ENCODE measurements at places on chromosomes 16 and 17. TPM values are rescaled to one million over a fixed set of nuclear protein-coding genes. Genes with fewer than 3 reads are reported as not detected.

KCTD19 gene
- total RNA-seq = not detected

DRC7 gene
- total RNA-seq = not detected

C17orf78 gene
- not detected for total RNA-seq

NACA2 gene
- total RNA-seq = not detected

SLC38A8 gene
- total RNA-seq = not detected

- H3K36me3 ChIP-seq = no peaks in the 10 kb centered on the region
- no peak for DNase-seq
- no peaks in the 10 kb centered on the region for H3K4me1 ChIP-seq
- H3K27ac ChIP-seq = no peak overlapping the region
- H3K4me3 ChIP-seq = no peak overlapping the region
Observed at GRCh38 chr16:30820952-30821421, 34.0 kb upstream of the ZNF629 start.

GRCh38 chr17:66978514-66979061 is 14.1 kb downstream of the CACNG4 start:
- H3K4me3 ChIP-seq = no peak overlapping the region
- no peak overlapping the region for H3K27ac ChIP-seq
- H3K27me3 ChIP-seq = peaks cover 28% of the 10 kb centered on the region
- H3K4me1 ChIP-seq = no peaks in the 10 kb centered on the region
- no peak for DNase-seq
- no peaks in the 10 kb centered on the region for H3K36me3 ChIP-seq

GRCh38 chr16:73113336-73113735 is 65.4 kb upstream of the ZFHX3 start:
- H3K4me1 ChIP-seq = no peaks in the 10 kb centered on the region
- H3K27me3 ChIP-seq = no peaks in the 10 kb centered on the region
- no peak overlapping the region for H3K4me3 ChIP-seq
- no peak for DNase-seq

DNA sequence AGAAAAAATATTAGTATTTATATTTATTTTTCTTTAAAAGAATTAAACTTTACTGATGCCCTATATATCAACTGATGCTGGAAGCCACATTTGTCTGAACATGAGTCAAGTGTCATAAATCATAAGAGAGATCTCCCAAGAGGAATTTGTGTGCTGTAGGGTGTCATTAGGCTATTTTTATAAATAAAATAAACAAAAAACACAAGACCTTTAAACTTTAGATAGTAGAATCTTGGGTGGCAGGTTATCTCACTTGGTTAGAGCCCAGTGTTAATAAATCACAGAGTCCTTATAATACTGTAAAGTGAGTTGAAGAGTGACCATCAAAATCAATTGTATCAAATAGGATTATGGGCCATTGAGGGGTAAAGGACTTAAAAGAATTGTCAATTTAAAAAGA is 21.3 kb upstream of the CPD start:
- no peak overlapping the region for H3K27ac ChIP-seq
- H3K36me3 ChIP-seq = peaks cover 4% of the 10 kb centered on the region
- H3K27me3 ChIP-seq = no peaks in the 10 kb centered on the region
- no peak for DNase-seq
- H3K4me1 ChIP-seq = peaks cover 5% of the 10 kb centered on the region

DNA sequence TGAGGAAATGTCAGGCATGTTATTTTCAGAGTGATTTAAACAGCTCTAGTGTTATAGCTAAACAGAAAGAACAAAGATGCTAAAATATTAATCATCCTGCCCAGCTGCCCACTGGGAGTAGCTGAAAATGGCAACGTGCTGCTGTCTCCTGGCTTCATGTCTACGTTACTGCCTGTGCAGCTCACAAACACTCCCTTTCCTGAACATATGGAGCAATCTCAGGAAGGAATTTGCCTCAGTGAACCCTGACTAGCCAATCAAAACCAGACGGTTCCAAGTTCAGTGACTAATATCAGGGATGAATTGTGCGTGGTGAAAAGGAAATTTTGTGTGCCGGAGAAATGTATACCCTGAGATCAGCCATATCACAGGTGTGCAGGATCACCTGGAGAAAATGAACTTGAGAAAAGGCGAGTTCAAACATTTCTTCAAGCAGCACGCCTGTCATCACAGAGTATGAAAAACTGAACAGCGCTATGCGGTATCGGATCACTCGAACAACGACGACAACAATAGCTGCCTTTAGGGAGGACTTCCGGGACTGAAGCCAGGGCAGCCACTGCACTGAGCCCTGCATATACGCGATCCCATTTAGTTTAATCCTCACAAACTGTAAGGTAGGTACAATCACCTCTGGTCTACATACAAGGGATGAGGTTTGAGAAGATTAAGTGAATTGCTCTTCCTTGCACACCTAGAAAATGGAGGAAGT is 110.3 kb downstream of the STX8 start:
- DNase-seq = no peak
- H3K27ac ChIP-seq = no peak overlapping the region
- H3K4me3 ChIP-seq = no peak overlapping the region
- H3K27me3 ChIP-seq = no peaks in the 10 kb centered on the region

- H3K36me3 ChIP-seq = peaks cover 7% of the 10 kb centered on the region
- H3K4me1 ChIP-seq = peaks cover 53% of the 10 kb centered on the region
- no peak overlapping the region for H3K27ac ChIP-seq
- H3K27me3 ChIP-seq = peaks cover under 1% of the 10 kb centered on the region
Observed at GRCh38 chr16:82643936-82644630, 17.3 kb downstream of the CDH13 start.

- peaks cover 4% of the 10 kb centered on the region for H3K36me3 ChIP-seq
- H3K27me3 ChIP-seq = peaks cover 34% of the 10 kb centered on the region
- peak overlapping the region; percentile 54 for H3K4me3 ChIP-seq
- DNase-seq = no peak
- peak overlapping the region; percentile 28 for H3K27ac ChIP-seq
- H3K4me1 ChIP-seq = peaks cover 17% of the 10 kb centered on the region
Observed at GRCh38 chr17:383771-384621, 31.4 kb upstream of the RPH3AL start.

DNA sequence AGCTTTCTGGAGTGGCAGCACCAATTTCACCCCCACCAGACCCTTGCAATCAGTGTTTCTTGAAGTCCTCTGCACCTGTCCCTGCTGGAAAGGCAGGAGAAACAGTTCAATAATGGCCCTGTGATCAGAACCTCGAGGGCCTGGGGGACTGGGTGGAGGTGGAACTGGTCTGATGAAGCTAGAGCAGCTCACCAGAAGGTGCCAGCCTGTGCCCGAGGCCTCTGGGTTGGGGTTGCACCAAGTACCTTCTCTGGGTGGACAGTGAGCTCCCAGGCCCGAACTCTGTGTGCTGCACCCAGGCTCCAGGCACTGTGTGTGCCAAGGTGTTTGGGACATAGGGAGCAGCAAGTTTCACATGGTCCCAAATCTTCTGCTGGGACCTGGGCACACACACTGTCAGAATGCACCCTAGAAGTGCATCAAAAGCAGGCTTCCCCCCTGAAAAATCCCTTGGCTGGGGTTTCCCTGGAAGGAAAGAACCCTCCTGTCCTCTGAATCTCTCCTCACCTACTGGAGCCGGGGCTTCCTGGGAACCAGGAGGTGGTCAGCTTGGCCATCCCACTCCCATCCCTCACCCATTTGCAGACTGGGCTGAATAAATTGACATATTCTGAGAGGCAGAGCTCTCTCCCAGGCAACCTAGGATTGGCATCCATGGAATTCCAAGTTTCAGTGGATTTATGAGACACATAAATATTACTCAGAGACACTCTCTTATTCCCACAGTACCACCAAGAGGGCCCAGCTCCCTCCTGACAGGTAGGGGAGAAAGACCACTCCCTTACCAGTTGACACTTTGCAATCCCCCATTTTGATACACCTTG is 17.4 kb downstream of the CD300LG start:
- no peak overlapping the region for H3K4me3 ChIP-seq
- no peaks in the 10 kb centered on the region for H3K4me1 ChIP-seq
- no peak for DNase-seq
- H3K27ac ChIP-seq = no peak overlapping the region
- no peaks in the 10 kb centered on the region for H3K36me3 ChIP-seq
- H3K27me3 ChIP-seq = peaks cover 20% of the 10 kb centered on the region

- no peaks in the 10 kb centered on the region for H3K36me3 ChIP-seq
- H3K27me3 ChIP-seq = no peaks in the 10 kb centered on the region
- no peaks in the 10 kb centered on the region for H3K4me1 ChIP-seq
- no peak overlapping the region for H3K4me3 ChIP-seq
Observed at GRCh38 chr16:49084628-49085390, 196.8 kb downstream of the CBLN1 start.

GRCh38 chr17:59001158-59001814 is 105.4 kb downstream of the TRIM37 start:
- H3K36me3 ChIP-seq = peaks cover 31% of the 10 kb centered on the region
- no peaks in the 10 kb centered on the region for H3K27me3 ChIP-seq
- peak overlapping the region; percentile 78 for H3K4me3 ChIP-seq
- peak overlapping the region; percentile 95 for H3K27ac ChIP-seq
- peak; percentile 87 for DNase-seq

DNA sequence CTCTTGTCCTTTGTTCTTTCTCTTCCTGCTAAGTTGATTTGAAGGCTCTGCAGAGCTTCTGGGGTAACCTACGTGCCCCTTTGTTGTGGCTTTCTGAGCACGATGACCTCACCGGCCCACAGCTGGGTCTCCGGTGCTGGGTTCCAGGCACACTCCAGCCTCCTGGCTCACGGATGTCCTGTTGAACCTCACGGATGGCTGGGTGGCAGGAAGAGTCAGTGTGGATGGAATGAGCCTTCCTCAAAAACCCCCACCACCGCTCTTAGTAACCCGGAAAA is 116.0 kb downstream of the SOCS1 start:
- peak overlapping the region; percentile 82 for H3K27ac ChIP-seq
- H3K36me3 ChIP-seq = peaks cover 36% of the 10 kb centered on the region
- peak overlapping the region; percentile 51 for H3K4me3 ChIP-seq
- peak; percentile 69 for DNase-seq

DNA sequence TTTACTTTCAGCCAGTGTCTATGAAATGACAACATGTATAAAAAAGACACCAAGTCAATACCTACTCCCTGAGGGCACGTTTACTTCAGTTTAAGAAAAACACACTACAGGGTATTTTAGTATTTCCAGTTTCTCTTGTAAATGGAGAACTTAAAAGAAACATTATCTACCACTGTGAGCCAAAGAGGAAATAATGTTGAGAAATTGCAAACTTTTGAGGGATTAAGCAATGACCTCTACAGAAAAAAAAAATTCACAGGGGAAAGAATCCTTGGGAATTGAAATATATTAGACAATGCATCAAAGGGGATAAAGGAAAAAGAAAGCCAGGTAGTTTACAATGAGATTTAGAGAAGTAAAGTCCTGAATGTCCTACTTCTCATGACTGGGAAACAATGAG is 126.0 kb downstream of the KCNJ2 start:
- no peak overlapping the region for H3K27ac ChIP-seq
- H3K36me3 ChIP-seq = no peaks in the 10 kb centered on the region
- no peak overlapping the region for H3K4me3 ChIP-seq

GRCh38 chr16:54526916-54527315 is 240.3 kb upstream of the IRX3 start:
- DNase-seq = no peak
- H3K4me3 ChIP-seq = no peak overlapping the region
- H3K27me3 ChIP-seq = no peaks in the 10 kb centered on the region
- H3K36me3 ChIP-seq = no peaks in the 10 kb centered on the region
- no peaks in the 10 kb centered on the region for H3K4me1 ChIP-seq

- peak within 1 kb of the TSS; percentile 74 for H3K4me3 ChIP-seq
- DNase-seq = no peak
- H3K4me1 ChIP-seq = peaks cover 30% of the 10 kb centered on the region
- peak within 1 kb of the TSS; percentile 76 for H3K27ac ChIP-seq
- no peaks in the 10 kb centered on the region for H3K27me3 ChIP-seq
Observed at GRCh38 chr17:82031303-82031884, at the start of gene RAC3. TSS of gene RAC3 (plus strand) at chr17:82031678. CDS start at chr17:82031762, 84 bp downstream.

DNA sequence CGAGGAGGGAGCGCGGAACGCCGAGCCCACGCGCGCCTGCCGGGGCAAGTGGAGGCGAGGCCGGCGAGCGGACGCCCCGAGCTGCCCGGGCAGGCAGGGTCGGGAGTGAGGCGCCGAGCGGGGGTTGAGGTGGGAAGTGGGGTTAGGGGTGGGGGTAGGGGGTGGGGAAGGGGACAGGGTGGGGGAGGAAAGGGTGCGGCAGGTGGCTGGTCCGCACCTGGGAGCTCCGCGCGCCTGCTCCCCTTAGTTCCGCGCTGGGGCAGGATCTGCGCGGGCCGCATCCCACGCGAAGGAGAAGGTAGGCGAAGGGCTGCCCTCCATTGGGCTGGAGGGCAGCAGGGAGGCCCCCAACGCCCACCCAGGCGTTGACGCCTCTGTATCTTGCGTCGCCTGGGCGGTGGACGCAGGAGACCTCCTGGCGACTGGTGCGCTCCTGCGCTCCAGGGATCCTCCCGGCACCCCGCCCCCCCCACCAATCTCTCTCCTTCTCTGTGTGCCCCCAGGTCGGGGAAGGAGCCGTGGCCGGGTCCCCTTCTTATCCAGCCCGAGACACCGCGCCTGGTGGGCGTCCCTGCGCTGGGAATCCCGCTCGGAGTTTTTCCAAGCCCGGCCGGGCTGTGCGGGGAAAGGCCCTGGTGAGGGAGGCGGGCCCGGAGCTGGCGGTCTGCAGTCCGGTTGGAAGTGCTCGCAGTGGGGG is 51.3 kb upstream of the AMZ2 start:
- H3K4me3 ChIP-seq = peak overlapping the region; percentile 16
- H3K27me3 ChIP-seq = peaks cover 60% of the 10 kb centered on the region
- H3K36me3 ChIP-seq = no peaks in the 10 kb centered on the region
- DNase-seq = no peak

DNA sequence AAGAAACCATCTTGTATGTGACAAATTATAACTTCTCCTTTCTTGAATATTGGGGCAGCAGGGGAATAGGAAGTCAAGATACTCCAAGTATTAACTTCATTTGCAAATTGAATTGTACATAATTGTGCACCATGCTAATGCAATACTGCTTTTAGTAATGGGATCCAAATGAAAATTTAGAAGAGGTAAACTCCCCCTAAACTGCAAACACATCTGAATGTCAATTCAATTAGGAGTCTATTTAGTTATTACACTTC is 4.5 kb downstream of the STAT5B start:
- H3K4me1 ChIP-seq = peaks cover 69% of the 10 kb centered on the region
- peak overlapping the region; percentile 91 for H3K27ac ChIP-seq
- H3K27me3 ChIP-seq = no peaks in the 10 kb centered on the region
- H3K4me3 ChIP-seq = peak overlapping the region; percentile 95
- H3K36me3 ChIP-seq = peaks cover 28% of the 10 kb centered on the region

- H3K27ac ChIP-seq = peak overlapping the region; percentile 94
- H3K27me3 ChIP-seq = no peaks in the 10 kb centered on the region
- H3K36me3 ChIP-seq = peaks cover 13% of the 10 kb centered on the region
Observed at GRCh38 chr16:81315271-81316175, 761 bp downstream of the GAN start.

- peaks cover 12% of the 10 kb centered on the region for H3K36me3 ChIP-seq
- DNase-seq = peak; percentile 88
- peak overlapping the region; percentile 52 for H3K4me3 ChIP-seq
- peak overlapping the region; percentile 78 for H3K27ac ChIP-seq
- H3K4me1 ChIP-seq = peaks cover 18% of the 10 kb centered on the region
Observed at GRCh38 chr17:6427279-6427781, 7.6 kb downstream of the AIPL1 start.

GRCh38 chr17:34378664-34379101 is 15.7 kb upstream of the CCL1 start:
- no peaks in the 10 kb centered on the region for H3K36me3 ChIP-seq
- peaks cover 64% of the 10 kb centered on the region for H3K4me1 ChIP-seq
- DNase-seq = peak; percentile 50

GRCh38 chr17:55705847-55706246 is 16.8 kb downstream of the TMEM100 start:
- H3K27me3 ChIP-seq = peaks cover 34% of the 10 kb centered on the region
- DNase-seq = no peak
- H3K4me3 ChIP-seq = no peak overlapping the region
- H3K27ac ChIP-seq = no peak overlapping the region
- no peaks in the 10 kb centered on the region for H3K4me1 ChIP-seq
- H3K36me3 ChIP-seq = no peaks in the 10 kb centered on the region
